Kidney (tissue), 22 donors: ENCODE measurements at places on chromosomes 3 and 15. TPM values are rescaled to one million over a fixed set of nuclear protein-coding genes. Genes with fewer than 3 reads are reported as not detected.

GRCh38 chr3:34584971-34585370 lies 786.5 kb downstream of the PDCD6IP start:
- DNase-seq: no peak
- no peak overlapping the region for H3K27ac ChIP-seq
- H3K27me3 ChIP-seq: no peaks in the 10 kb centered on the region
- no peak overlapping the region for H3K4me3 ChIP-seq

DNA sequence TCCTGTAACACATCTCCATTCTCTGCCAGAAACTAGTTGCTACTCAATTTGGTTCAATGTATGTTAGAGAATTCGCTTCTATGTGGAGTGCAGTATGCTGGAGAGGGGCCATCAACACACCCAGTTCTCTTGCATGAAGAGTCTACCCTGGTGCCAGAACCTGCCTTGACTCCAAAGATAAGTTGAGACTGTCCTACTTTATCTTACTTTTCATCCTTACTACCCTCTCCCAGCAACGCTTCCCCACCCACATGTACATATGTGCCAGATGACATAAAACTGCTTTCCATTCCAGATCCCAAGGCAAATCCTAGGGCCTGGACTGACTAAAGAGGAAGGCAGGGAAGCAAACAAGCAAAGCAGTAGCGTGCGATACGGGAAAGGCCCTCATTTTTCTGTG lies 442.6 kb upstream of the THRB start:
- H3K27ac ChIP-seq: no peak overlapping the region
- H3K36me3 ChIP-seq: no peaks in the 10 kb centered on the region
- H3K27me3 ChIP-seq: no peaks in the 10 kb centered on the region
- no peak for DNase-seq
- H3K4me1 ChIP-seq: no peaks in the 10 kb centered on the region

DNA sequence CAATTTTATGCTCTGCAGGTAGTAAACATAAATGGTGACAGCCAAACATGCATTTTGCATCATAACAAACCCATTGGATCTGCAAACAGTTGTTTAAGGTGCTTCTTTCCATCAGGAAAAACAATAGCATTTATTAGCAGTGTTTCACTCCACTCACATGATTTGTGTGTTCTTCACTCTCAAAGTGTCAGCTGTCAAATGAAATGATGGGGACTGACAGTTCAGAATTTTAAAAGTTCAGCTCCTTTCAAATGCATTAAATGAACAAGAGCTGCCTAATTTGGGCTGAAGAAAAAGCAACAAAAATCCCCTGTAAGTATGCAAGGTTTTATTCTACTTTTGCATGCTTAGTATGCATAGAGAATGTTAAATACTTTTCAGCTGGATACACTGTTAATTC lies 145.2 kb upstream of the CDIN1 start:
- no peak for DNase-seq
- H3K27me3 ChIP-seq: no peaks in the 10 kb centered on the region
- no peaks in the 10 kb centered on the region for H3K4me1 ChIP-seq

DNA sequence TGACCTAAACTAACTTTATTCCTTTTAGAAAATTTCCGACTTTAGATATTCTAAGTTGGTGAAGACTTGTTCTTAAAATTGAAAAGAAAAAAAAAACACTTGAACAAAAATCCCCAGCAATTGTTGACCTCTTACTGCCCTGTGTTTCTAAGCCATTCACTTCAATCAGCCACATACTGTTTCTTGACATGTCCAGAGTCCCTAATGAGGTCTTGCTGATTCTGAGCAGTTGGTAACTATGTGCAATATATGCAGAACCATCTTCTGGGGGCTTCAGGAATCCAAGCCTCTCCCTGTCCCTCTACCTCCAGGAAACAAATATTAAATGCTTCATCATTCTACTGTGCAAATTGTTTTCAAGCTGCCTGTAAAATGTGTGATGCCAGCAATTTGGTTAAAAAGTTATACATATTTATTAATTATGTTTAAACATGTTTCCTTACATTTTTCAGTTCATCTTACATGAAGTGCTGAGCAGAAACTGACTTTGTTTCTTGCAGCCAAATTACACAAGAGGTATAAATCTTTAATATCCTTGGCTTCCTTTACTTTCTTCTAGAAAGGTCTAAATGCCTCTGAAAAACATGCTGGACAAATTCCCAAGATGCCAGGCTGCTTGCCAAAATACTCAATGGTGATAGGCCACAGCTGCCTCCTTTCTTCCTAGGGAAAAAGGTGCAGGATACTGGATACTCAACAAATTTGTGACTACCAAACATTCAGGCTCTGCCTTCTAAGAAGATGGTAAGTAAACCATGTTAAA lies 19.8 kb upstream of the GYG1 start:
- no peak overlapping the region for H3K27ac ChIP-seq
- H3K4me3 ChIP-seq: no peak overlapping the region
- H3K4me1 ChIP-seq: no peaks in the 10 kb centered on the region
- H3K36me3 ChIP-seq: no peaks in the 10 kb centered on the region
- H3K27me3 ChIP-seq: no peaks in the 10 kb centered on the region

GRCh38 chr15:70521576-70522322 lies 241.6 kb downstream of the UACA start:
- H3K4me3 ChIP-seq: no peak overlapping the region
- no peaks in the 10 kb centered on the region for H3K4me1 ChIP-seq
- no peaks in the 10 kb centered on the region for H3K36me3 ChIP-seq
- no peaks in the 10 kb centered on the region for H3K27me3 ChIP-seq

The PHLDB2 gene
- total RNA-seq: 85.6 TPM

GRCh38 chr3:168455814-168456213 lies 360.1 kb upstream of the GOLIM4 start:
- no peak for DNase-seq
- H3K27ac ChIP-seq: no peak overlapping the region
- no peaks in the 10 kb centered on the region for H3K36me3 ChIP-seq
- no peaks in the 10 kb centered on the region for H3K4me1 ChIP-seq
- no peak overlapping the region for H3K4me3 ChIP-seq
- no peaks in the 10 kb centered on the region for H3K27me3 ChIP-seq

The OR5K2 gene
- not detected for total RNA-seq

The VEPH1 gene
- 17.8 TPM for total RNA-seq

- no peak overlapping the region for H3K4me3 ChIP-seq
- H3K36me3 ChIP-seq: no peaks in the 10 kb centered on the region
- H3K27ac ChIP-seq: no peak overlapping the region
- no peaks in the 10 kb centered on the region for H3K27me3 ChIP-seq
- DNase-seq: no peak
Observed at GRCh38 chr3:24605511-24606028, 110.9 kb upstream of the THRB start.

- H3K4me1 ChIP-seq: no peaks in the 10 kb centered on the region
- no peak for DNase-seq
- no peaks in the 10 kb centered on the region for H3K36me3 ChIP-seq
- no peak overlapping the region for H3K4me3 ChIP-seq
- no peaks in the 10 kb centered on the region for H3K27me3 ChIP-seq
Observed at GRCh38 chr3:194561306-194561974, 71.8 kb downstream of the TMEM44 start.

The PRR20G gene
- not detected for total RNA-seq

The PLSCR2 gene
- 1.4 TPM for total RNA-seq

DNA sequence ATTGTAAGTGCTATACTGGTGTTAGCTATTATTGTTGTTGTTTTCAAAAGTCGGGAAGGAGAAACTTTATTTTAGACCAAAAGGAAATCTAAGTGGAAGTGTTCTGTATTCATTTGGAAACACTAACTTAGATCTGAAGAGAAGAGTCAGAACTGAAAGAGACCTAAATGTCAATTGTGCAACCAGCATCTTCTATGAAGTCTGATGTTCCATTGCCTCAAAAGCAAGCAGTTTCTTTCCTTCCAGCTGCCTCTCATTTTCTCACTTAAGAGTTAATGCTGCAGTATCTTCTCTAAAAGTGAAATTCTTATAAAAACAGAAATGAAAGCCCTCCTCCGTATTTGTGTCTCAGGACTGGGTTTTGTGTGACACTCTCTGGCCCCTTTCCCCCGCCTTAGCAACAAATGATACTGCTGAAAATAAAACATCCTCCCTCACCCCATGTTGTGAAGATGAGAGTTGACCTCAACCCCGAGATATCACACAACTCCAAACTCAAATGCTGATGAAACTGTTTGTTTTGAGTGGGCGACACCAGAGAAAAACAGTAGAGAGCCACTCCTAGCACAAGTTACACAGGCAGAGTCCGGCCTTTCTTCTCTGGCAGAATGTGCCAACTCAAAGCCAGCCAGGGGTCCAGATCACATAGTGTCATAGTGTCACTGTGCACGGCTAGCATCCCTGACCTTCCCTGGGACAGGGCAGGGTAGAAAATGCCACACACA lies 48.9 kb downstream of the GLDN start:
- H3K27me3 ChIP-seq: no peaks in the 10 kb centered on the region
- no peak overlapping the region for H3K4me3 ChIP-seq
- no peaks in the 10 kb centered on the region for H3K36me3 ChIP-seq
- DNase-seq: no peak
- H3K4me1 ChIP-seq: no peaks in the 10 kb centered on the region
- no peak overlapping the region for H3K27ac ChIP-seq

GRCh38 chr3:102450976-102451375 lies 16.2 kb downstream of the ZPLD1 start:
- no peak overlapping the region for H3K27ac ChIP-seq
- no peaks in the 10 kb centered on the region for H3K27me3 ChIP-seq
- no peaks in the 10 kb centered on the region for H3K36me3 ChIP-seq
- H3K4me1 ChIP-seq: no peaks in the 10 kb centered on the region

DNA sequence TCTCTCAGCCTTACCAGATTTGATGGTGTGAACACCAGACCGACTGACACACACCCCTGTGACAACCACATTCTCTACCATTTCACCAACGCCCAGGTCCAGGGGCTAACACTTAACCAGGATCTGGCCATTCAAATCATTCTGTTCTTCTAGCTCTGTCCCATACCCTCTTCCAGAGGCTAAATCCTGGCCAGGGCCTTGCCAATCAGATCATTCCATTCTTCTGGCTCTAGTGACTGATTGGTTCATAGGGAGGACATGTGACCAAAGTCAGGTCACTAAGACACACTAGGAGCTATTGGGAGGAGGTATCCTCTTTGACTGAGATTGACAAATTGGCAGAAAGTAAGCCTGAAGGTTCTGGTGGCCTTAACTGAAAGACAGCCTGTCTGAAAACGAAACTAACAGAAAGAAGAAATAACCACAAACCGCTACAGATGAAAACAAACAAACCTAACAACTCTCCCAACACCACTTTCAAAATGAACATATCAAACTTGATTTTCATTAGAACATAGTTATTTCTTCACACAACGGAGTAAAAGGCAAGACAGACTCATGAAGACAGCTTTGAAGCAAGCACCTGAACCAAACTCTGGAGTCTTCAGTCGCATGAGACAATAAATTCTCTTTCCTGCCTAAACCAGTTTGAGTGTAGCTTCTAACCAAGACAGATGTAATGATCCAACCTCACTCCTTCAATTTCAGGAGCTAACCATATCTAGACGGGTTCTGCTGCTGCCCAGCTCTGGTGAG lies 68.5 kb downstream of the TRANK1 start:
- no peak overlapping the region for H3K27ac ChIP-seq
- no peaks in the 10 kb centered on the region for H3K27me3 ChIP-seq
- no peak for DNase-seq
- H3K36me3 ChIP-seq: no peaks in the 10 kb centered on the region
- H3K4me1 ChIP-seq: no peaks in the 10 kb centered on the region
- H3K4me3 ChIP-seq: no peak overlapping the region

DNA sequence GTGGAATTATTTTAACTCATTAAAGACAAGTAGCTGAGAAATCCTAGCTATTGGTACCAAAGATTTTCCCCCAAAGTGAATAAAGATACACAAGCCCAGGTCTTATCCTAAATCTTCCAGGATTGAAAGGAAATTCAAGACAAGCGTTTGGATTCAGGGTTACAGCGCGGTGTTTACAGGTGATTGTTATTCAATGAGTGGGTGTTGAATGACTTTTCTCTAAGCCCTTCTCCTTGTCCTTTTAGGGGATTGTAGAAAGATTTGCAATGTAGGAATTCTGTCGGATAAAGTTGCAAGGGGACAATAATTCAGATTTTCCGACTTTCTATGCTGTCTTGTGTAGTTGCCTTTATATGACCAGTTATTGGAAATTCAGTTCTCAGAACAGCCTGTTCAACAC lies 57.2 kb downstream of the USP13 start:
- H3K27ac ChIP-seq: no peak overlapping the region
- peaks cover 2% of the 10 kb centered on the region for H3K36me3 ChIP-seq
- no peaks in the 10 kb centered on the region for H3K4me1 ChIP-seq
- H3K4me3 ChIP-seq: no peak overlapping the region

- H3K36me3 ChIP-seq: no peaks in the 10 kb centered on the region
- no peaks in the 10 kb centered on the region for H3K27me3 ChIP-seq
- H3K4me3 ChIP-seq: no peak overlapping the region
- no peak overlapping the region for H3K27ac ChIP-seq
Observed at GRCh38 chr3:152331998-152332397, 63.3 kb downstream of the MBNL1 start.
